Glutamatergic neuron (in vitro differentiated cells): ENCODE measurements at places on chromosomes 6 and 20. TPM values are rescaled to one million over a fixed set of nuclear protein-coding genes. Genes with fewer than 3 reads are reported as not detected.

DNA sequence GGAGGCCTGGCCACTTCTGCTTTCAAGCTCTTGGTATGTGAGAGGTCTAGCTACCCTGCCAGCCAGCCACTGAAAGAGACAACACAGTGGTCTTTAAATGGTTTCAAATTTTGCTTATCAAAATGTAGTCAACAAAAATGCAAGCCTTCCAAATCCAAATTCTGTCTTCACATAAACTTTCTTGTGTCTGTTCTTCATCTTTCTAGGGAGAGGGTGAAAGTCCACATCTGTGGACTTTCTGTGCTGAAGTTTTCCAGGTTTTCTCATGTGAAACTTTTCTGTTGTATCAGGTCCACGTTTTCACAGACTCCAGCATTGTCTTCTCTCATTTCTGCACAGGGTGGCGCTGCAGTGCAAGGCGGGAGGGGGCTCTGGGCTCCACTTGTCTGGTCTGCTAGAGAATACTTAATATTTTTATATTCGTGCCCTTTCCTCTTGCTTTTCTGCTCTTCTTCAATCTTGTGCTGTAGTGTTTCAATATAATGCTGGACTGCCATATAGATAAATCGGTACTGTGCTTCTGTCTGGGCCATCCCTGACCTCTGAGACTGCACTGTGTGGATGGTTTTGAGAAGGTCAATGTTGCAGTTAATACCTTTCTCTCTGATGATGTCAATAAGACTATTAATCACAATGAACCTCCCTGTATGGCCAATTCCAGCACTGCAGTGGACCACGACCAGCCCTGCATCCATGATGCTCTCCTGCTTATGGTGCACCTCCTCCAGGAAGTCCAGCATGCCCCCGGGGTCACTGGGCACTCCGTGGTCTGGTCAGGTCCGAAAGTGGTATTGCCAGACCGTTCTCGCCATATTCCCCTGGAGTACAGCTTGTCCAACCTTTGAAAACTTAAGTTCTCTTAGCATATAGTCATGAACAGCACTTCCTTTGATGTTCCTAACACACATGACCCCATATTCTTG lies 161.6 kb upstream of the TNFAIP3 start:
- H3K27me3 ChIP-seq, result peaks cover 5% of the 10 kb centered on the region
- no peak overlapping the region for H3K27ac ChIP-seq
- no peaks in the 10 kb centered on the region for H3K4me1 ChIP-seq
- H3K36me3 ChIP-seq, result no peaks in the 10 kb centered on the region
- peak; percentile 76 for DNase-seq

Gene GABRR1
- total RNA-seq, result not detected

- H3K36me3 ChIP-seq, result no peaks in the 10 kb centered on the region
- H3K27me3 ChIP-seq, result no peaks in the 10 kb centered on the region
- no peak overlapping the region for H3K4me3 ChIP-seq
- no peak overlapping the region for H3K27ac ChIP-seq
- no peak for DNase-seq
Observed at GRCh38 chr6:127710668-127711067, 133.7 kb downstream of the C6orf58 start.

- H3K4me3 ChIP-seq, result no peak overlapping the region
- peaks cover 10% of the 10 kb centered on the region for H3K4me1 ChIP-seq
- DNase-seq, result no peak
- no peak overlapping the region for H3K27ac ChIP-seq
- no peaks in the 10 kb centered on the region for H3K36me3 ChIP-seq
Observed at GRCh38 chr20:10558635-10559187, 115.1 kb downstream of the JAG1 start.

DNA sequence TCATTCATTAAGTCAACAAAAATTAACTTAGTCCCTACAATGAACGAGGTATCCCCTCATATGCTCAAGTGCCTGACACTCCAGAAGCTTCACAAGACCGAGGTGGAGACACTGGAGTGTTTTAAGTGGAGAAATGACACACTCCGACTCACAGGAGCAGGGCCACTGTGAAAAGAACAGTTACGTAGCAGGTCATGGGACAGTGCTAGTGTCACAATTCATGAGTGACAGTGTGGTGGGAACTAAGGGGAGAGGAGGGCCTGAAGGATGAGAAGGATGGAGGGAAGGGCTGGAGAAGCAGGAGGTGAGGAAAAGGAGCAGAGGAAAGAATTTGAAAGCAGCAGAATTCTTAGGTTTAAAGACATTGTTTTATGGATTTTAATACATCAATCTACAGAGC lies 1.3 kb upstream of the HLA-A start:
- H3K27me3 ChIP-seq, result peaks cover 2% of the 10 kb centered on the region
- no peak overlapping the region for H3K27ac ChIP-seq
- peak overlapping the region; percentile 5 for H3K4me3 ChIP-seq
- H3K4me1 ChIP-seq, result peaks cover 3% of the 10 kb centered on the region
- no peak for DNase-seq

DNA sequence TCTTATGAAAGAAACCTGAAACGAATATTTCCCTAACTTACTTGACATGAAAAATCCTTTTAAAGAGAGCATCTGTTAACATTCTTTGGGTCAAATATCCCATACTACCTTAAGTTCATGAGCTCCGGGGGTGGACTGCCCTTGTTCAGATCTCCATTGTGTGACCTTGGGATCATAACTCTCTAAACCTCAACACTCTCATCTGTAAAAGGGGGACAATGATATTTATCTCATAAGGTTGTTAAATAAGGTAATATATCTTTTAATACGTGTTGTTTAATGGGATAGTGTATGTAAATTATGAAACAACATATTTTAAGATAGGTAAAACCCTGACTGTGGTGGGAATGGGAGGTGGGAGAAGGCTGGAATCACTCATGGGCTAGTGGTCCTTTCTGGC lies 326.3 kb downstream of the FARS2 start:
- DNase-seq, result no peak
- H3K27me3 ChIP-seq, result no peaks in the 10 kb centered on the region
- no peaks in the 10 kb centered on the region for H3K4me1 ChIP-seq
- no peak overlapping the region for H3K4me3 ChIP-seq
- peaks cover 12% of the 10 kb centered on the region for H3K36me3 ChIP-seq

DNA sequence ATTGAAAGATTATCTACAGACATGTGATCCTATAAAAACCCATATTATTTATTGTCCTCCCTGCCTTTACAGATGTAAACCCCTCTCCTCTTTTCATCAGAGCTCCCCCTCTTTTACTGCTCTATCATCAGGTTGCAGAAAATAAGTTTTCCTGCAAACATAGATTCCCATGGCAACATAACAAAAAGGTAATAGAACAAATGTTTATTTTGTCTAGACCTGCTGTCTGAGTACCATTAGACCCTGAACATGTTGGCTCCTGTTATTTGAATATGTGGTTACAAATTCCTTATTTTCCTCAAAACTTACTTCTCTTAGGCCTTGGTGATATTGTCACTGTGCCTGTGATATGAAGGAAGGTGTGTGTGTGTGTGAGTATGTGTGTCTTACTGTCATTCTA lies 11.5 kb downstream of the MAPK14 start:
- DNase-seq, result no peak
- no peaks in the 10 kb centered on the region for H3K27me3 ChIP-seq

GRCh38 chr6:109939654-109940053 lies 38.5 kb upstream of the GPR6 start:
- no peak overlapping the region for H3K4me3 ChIP-seq
- no peak for DNase-seq
- H3K4me1 ChIP-seq, result no peaks in the 10 kb centered on the region
- no peak overlapping the region for H3K27ac ChIP-seq
- peaks cover 4% of the 10 kb centered on the region for H3K36me3 ChIP-seq

Gene TSBP1
- total RNA-seq, result not detected

- H3K27ac ChIP-seq, result no peak overlapping the region
- H3K27me3 ChIP-seq, result peaks cover 6% of the 10 kb centered on the region
- H3K4me3 ChIP-seq, result no peak overlapping the region
- H3K4me1 ChIP-seq, result no peaks in the 10 kb centered on the region
- DNase-seq, result no peak
Observed at GRCh38 chr6:125157725-125158124, 4.2 kb downstream of the TPD52L1 start.

Gene ULBP3
- 7.5 TPM for total RNA-seq

DNA sequence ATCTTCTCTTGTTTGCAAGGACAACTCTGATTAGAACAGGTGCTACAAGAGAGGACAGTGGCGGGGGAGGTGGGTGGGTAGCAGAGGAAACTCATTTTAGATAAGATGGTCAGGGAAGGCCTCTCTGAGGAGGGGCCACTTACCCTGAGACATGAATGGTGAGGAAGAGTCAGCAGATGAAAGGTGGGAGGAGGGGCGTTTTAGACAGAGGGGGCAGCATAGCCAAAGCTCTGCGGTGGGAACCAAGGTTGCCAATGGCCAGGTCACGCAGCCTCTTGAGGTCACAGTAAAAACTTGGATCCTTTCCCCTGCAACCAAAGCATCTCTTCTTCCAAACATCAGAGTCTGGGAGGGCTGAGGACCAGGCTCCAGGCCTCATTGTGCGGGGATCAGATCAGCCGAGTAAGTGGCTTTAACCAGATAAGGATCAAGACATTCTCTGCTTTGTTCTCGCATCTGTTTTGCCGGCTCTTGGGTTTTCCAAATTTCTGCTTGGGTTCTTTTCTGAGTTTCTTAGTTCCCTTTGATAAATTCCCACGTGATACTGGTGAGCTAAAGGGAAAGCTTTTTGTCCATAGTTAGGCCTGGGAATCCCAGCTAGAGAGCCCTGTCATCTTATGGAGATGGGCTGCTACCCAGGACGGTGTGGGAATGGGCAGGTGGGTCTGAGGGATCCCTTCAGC lies 5.5 kb upstream of the CD40 start:
- H3K27me3 ChIP-seq, result peaks cover 6% of the 10 kb centered on the region
- H3K27ac ChIP-seq, result no peak overlapping the region
- H3K36me3 ChIP-seq, result peaks cover 7% of the 10 kb centered on the region
- no peak for DNase-seq
- H3K4me3 ChIP-seq, result no peak overlapping the region

DNA sequence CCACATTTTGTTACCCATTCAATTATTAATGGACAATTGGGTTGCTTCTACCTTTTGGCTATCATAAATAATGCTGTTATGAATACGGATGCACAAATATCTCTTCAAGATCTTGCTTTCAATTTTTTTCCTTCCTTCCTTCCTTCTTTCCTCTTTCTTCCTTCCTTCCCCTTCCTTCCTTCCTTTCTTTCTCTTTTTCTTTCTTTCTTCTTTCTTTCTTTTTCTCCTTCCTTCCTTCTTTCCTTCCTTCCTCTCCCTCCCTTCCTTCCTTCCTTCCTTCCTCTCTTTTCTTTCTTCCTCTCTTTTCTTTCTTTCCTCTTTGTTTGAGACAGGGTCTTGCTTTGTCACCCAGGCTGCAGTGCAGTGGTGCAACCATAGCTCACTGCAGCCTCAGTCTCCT lies 39.2 kb downstream of the ZNF184 start:
- H3K4me1 ChIP-seq, result no peaks in the 10 kb centered on the region
- DNase-seq, result no peak
- H3K27ac ChIP-seq, result no peak overlapping the region
- no peak overlapping the region for H3K4me3 ChIP-seq

- H3K4me3 ChIP-seq, result no peak overlapping the region
- no peaks in the 10 kb centered on the region for H3K36me3 ChIP-seq
- peaks cover 2% of the 10 kb centered on the region for H3K27me3 ChIP-seq
- H3K27ac ChIP-seq, result no peak overlapping the region
- no peaks in the 10 kb centered on the region for H3K4me1 ChIP-seq
Observed at GRCh38 chr6:72642435-72642834, 20.6 kb downstream of the KCNQ5 start.

Gene SOBP
- 16.1 TPM for total RNA-seq

- no peak overlapping the region for H3K4me3 ChIP-seq
- peaks cover 11% of the 10 kb centered on the region for H3K36me3 ChIP-seq
- DNase-seq, result peak; percentile 41
- H3K4me1 ChIP-seq, result no peaks in the 10 kb centered on the region
- peaks cover 1% of the 10 kb centered on the region for H3K27me3 ChIP-seq
Observed at GRCh38 chr6:146965110-146965689, 239.0 kb upstream of the STXBP5 start.

Gene KCNB1
- 3.1 TPM for total RNA-seq

- no peak overlapping the region for H3K4me3 ChIP-seq
- no peak overlapping the region for H3K27ac ChIP-seq
- DNase-seq, result no peak
- H3K36me3 ChIP-seq, result no peaks in the 10 kb centered on the region
- no peaks in the 10 kb centered on the region for H3K4me1 ChIP-seq
Observed at GRCh38 chr6:39568896-39569295, 156.3 kb downstream of the KIF6 start.

DNA sequence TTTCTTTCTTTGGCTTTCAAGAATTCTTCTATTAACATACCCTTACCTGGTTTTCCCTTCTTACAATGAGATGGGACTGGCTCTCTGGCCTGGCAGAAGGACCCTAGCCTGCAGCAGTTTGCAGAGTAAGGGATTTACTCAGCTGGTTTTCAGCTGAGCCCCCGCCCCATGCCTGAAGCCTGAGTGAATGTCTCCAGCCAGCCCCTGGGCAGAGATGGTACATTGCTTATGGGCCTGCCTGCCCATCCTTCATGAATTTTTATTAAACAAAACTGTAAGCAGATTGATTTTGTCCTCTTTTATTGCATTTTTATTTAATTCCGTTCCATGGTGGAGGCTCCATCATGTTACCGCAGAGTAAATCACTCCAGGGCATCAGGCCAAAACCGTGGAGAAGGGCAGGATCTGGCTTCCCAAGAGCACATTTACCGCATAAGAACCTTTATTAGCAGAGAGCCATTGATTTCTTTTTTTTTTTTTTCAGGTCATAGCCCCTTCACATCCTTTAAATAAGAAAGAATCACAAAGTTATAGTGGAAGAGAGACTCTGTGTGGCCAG lies 316.2 kb downstream of the DHX35 start:
- H3K4me1 ChIP-seq, result no peaks in the 10 kb centered on the region
- peaks cover 2% of the 10 kb centered on the region for H3K27me3 ChIP-seq
- no peak overlapping the region for H3K27ac ChIP-seq
- H3K4me3 ChIP-seq, result no peak overlapping the region
- no peak for DNase-seq
- peaks cover 9% of the 10 kb centered on the region for H3K36me3 ChIP-seq

Gene BACH2
- total RNA-seq, result 96.4 TPM

GRCh38 chr6:122005661-122006060 lies 393.8 kb upstream of the HSF2 start:
- H3K4me3 ChIP-seq, result no peak overlapping the region
- peaks cover 57% of the 10 kb centered on the region for H3K4me1 ChIP-seq
- peaks cover 6% of the 10 kb centered on the region for H3K36me3 ChIP-seq
- H3K27me3 ChIP-seq, result peaks cover 2% of the 10 kb centered on the region
- H3K27ac ChIP-seq, result peak overlapping the region; percentile 72

Gene B4GALT5
- 61.3 TPM for total RNA-seq

DNA sequence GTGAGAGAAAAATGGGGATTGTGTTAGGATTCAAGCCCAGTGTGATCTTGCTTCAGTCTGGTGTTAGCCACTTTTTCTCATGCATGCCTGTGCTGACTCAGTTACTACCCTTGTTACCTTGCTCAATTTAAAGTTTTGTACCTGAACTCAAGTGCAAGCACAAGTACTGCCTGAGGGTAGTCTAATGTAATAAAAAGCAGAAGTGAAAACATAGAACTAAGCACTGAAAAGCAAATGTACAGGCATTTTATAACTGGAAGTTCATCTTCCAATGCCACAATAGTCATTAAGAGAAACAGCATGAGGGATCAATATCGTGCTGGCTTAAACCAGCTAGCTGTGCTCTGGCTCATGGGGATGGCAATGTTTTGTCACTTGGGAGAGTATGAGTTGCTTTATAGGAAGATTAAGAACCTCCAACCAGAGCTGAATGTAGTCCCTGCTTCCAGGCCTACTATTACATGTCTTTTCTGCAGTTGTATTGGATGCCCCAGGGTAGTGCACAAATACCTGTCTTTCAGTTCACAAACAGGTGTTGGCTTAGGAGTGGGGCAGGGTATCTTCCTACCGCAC lies 48.7 kb downstream of the SLC35F1 start:
- H3K4me1 ChIP-seq, result peaks cover 25% of the 10 kb centered on the region
- H3K4me3 ChIP-seq, result no peak overlapping the region
- H3K27me3 ChIP-seq, result no peaks in the 10 kb centered on the region
- H3K27ac ChIP-seq, result no peak overlapping the region
- DNase-seq, result no peak

Gene PI3
- not detected for total RNA-seq
